Vagina (tissue), 2 donors: ENCODE measurements at places on chromosomes 4 and X.

- DNase-seq: no peak
These were observed 599.9 kb upstream of the IGFBP7 start for GRCh38 chr4:57710053-57710452.

DNA sequence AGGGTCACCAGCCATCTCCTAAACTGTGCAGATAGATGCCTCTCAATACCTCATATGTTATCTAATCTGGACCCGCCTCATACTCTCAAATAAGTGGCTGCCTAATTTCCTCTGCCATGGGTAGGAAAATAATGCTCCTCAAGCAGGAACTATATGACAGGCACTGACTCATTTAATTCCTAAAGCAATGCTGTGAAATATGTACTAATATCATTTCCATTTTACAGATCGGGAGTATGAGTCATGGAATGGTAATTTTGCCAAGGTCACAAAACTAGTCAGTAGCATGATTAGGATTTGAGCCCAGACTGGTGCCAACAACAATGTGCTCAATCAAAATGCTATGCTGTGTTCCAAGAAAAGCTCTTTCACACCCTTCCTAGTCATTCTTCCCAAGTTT lies 3.0 kb upstream of the NXT2 start:
- no peak for DNase-seq

GRCh38 chr4:85445050-85445639 lies 29.8 kb upstream of the ARHGAP24 start:
- DNase-seq: no peak

DNA sequence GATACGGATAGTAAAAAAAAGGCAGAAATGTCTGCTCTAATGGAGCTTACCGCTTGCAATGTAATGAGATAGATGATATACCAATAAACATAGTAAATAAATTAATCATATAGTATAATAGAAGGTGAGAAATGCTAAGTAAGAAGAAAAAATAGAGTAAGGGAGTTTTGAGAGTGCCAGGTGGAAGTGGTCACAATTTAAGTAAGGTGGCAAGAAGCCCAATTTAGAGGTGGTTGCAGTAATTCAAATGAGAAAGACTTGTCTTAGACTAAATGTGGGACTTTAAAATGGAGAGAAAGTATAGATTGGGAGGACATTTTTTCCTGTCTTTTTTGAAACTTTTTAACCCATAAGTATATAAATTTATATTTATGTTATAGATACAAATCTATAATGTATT lies 26.0 kb downstream of the TBC1D19 start:
- no peak for DNase-seq

GRCh38 chrX:123665197-123665596 lies 67.7 kb downstream of the THOC2 start:
- DNase-seq: no peak

DNA sequence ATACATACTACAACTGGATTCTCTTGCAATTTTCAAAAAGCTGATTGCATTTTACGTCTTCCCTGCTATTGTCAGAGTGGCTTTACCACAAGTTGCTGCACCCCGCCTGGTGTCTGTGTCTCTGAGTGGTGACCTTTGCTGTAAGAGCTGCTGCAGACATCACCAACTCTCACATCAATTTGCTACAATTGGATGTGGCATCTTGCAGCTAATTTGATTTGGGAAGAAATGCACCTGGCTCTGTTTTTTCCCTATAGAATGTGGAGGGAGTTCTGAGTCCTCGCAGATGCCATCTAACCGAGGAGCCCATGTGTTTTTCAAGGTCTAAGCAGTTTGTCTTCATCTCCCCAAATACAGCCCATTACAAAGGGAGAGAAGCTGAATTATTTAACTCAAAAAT lies 73.8 kb upstream of the PHOX2B start:
- DNase-seq: no peak

DNA sequence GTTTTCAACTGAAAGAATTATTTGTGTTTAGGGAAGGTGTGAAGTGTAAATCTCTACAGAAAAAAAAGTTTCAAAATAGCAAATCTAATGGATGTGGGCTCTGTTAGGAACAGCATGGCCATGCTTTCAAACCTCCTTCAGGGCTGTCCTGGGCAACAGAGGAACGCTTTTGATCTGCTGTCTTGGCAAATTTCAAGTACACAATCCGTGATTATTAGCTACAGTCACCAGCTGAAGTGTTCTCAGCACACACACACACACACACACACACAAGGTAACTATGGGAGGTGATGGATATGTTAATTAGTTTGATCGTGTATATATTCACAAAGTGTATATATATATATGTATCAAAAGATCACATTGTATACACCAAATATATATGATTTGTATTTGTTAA lies 40.5 kb upstream of the HELT start:
- no peak for DNase-seq

GRCh38 chr4:39658756-39659155 lies 20.1 kb upstream of the SMIM14 start:
- no peak for DNase-seq

- no peak for DNase-seq
These were observed 290.4 kb downstream of the GLUD2 start for GRCh38 chrX:121337816-121338215.

- DNase-seq: no peak
These were observed 26.4 kb downstream of the MOSPD2 start for GRCh38 chrX:14899607-14900006.

DNA sequence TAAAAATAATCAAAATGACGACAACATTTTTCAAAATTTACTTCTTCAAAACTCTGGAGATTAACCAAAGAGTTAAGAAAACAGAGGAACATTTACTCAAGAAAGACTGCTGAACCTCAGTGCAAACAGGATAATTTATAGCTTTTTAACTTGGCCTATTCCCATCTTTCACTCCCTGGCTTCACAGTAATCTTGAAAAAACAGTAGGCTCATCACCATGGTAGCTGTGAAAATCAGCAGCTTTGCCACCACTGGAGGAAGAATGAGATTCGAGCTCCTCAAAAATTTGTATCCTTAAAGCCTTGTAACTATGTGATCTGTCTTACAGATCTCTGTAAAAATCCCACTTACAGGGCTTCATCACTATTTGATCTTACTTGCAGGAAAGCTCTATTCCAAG lies 447.7 kb upstream of the CTSO start:
- DNase-seq: no peak

- no peak for DNase-seq
These were observed 44.9 kb downstream of the NAT8L start for GRCh38 chr4:2103843-2104547.

GRCh38 chrX:100341142-100341510 lies 68.9 kb downstream of the PCDH19 start:
- DNase-seq: no peak

DNA sequence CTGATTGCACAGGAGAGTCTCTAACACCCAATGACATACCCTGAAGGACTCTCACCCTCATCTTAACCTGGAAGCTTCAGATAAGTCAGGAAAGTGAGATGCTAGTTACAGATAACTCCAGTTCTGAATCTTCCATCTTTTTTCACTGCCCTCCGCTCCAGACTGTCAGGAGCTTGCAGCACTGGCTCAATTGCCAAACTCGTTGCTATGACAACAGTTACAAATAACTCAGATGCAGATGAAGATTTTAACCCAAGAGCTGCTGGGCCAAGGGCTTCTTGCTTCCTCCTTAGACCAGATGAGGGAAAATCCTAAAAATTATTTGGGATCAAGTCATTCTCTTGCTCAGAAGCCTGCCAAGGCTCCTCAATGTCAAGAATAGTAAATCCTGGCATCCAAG lies 109.1 kb upstream of the HUWE1 start:
- DNase-seq: no peak

- DNase-seq: no peak
These were observed 612.2 kb downstream of the IQCM start for GRCh38 chr4:149203256-149204001.

DNA sequence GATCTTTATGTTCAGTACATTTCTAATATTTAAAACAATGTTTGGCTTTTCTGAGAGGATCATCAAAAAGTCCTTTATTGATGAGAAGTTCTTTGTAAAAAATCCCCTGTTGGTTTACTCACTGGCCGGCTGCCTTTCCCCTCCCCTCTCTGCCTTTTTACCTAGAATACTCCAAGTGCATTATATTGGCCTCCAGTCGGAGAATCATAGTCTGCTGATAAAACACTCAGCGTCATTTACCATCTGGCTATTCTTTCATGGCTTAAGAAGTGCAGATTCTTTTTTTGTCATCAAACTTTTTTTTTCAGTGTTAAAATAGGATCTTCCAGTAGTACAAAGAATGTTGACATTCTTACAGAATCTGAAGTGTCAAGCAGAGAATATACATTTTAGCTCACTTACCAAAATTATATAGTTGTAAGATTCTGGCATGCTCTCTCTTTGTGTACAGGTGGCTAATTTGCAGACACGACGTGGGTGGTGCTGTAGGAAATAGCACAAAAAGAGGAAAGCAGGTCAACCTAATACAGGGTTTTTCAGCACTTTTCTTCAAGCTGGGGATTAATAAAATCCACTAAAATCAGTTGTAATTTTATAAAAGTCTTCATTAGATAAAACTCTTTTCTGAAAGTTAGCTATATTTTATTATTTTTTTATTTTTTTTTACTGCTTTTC lies 731.8 kb downstream of the KCTD8 start:
- no peak for DNase-seq

- no peak for DNase-seq
These were observed 1.9 kb upstream of the PPP3CA start for GRCh38 chr4:101348995-101349800.

GRCh38 chr4:7280926-7281690 lies 88.8 kb downstream of the SORCS2 start:
- no peak for DNase-seq

DNA sequence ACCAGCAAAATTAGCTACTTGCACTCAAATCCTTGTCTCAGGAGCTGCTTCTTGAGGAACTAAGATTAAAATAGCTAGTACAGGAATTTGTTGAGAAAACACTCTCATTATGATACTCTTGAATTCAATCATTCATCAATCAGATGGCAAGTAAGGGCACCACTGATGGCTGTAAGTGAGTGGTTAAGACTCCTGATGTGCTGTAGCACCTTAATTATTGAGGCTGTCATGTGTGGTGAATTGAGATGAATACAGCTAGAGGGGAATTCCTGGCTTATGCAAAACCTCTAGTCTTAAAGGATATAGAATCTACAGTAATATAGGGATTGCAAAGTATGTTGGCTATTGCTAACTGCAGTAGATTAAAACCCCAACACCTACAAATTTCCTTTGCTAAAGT lies 509.1 kb downstream of the IQCM start:
- DNase-seq: no peak

DNA sequence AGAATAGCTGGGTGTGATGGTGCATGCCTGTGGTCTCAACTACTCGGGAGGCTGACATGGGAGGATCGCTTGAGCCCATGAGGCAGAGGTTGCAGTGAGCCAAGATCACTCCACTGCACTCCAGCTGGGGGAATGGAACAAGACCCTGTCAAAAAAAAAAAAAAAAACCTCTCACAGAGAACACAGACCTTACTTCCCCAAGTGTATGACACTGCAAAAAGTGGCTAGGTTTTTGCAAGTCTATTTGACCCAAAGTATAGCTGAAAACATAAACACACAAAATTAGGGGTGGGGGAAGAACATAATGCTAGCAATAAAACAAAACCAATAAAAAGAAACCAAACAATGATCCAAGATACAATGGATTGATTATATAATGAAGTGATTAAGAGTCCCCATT lies 6.7 kb downstream of the LAMP2 start:
- DNase-seq: no peak

DNA sequence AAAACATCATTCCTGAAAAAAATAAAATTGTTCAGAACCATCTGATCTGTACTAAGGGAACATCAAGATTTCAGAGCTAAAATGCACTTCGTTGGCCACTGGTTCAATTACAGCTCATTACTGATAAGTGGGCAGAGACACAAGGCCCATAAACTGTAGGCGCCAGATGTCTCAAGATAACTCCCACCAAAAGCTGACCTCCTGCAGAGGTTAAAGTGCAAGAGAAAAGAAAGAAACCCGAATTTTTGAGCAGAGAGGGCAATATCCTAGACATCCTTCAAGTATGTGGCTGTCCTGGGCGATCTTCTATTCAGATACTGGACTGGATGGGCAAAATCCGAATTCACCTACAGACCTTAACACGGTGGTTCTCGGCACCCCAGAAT lies 660 bp downstream of the GEMIN8 start:
- DNase-seq: no peak

DNA sequence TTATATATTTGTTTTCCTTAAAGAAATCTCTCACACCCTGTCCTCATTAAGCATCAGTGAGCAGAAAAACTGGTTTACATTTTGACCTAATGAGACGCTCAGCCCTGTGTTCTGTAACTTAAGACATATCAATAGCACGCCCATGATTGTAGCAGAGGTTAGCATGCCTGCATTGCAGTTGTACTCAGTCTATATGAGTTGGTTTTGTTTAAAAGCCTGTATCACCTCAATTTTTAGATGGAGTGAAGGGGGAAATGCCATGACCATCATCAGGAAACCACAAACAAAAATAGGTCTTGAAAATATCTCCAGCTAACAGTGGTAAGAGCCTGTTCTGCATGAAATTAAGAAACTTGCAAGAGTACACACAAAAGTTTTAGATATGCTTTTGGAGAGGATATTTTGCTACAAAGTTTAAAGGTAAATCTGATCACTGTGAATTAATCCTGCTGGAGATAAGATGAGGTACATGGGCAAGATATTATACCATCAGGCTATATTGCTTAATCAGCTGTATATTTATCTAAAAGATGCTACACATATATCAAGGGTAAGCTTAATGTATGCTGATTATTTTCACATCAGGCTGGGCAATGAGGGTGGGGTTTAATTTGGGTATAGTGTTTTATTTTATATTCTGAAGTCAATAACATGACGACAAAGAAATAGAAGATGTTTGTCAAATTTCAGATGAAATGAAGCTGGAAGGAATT lies 13.1 kb upstream of the COQ2 start:
- DNase-seq: no peak

GRCh38 chr4:150130933-150131332 lies 52.7 kb downstream of the DCLK2 start:
- no peak for DNase-seq

GRCh38 chr4:155603360-155603891 lies 63.2 kb upstream of the GUCY1A1 start:
- DNase-seq: no peak

GRCh38 chr4:93475730-93476129 lies 352.8 kb upstream of the ATOH1 start:
- no peak for DNase-seq

DNA sequence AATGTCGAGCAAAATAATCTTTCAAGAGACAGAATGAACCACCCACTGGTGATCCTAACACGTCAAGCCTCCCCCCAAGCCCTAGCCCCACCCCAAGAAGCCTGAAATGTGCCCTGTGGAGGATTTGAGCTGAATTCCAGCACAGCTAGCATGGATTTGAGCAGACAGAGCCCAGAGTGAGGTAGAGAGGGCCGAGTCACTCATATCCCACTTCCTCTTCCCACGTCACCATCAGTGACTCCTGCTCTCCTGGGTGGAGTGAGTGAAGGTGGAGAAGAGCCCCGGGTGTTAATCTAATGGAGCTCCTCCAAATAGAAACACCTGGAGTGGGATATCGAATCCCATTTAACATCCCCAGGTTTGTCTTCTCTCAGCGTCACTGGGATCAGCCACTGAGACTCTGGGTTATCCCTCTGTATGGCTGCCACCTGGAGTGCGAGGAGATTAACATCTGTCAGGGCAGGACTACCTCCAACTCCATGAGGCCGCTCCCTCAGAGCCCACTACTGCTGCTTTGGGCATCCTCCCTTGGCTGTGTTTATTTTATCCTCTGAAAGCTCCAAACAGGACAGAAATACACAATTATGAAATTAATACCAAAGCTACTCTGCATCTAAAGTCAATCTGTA lies 136.6 kb downstream of the NWD2 start:
- no peak for DNase-seq

GRCh38 chr4:10577508-10578426 lies 106.8 kb downstream of the CLNK start:
- no peak for DNase-seq
